Hematopoietic multipotent progenitor cell (in vitro differentiated cells): ENCODE measurements at places on chromosomes 7 and 10.

GRCh38 chr7:64873155-64873500 lies 29.9 kb upstream of the ZNF273 start:
- no peak for DNase-seq

GRCh38 chr10:75202321-75203045 lies 8.1 kb upstream of the VDAC2 start:
- DNase-seq, result no peak

- no peak for DNase-seq
Observed at GRCh38 chr7:49894543-49894942, 121.1 kb downstream of the VWC2 start.

GRCh38 chr7:2624293-2624886 lies 7.4 kb upstream of the TTYH3 start:
- no peak for DNase-seq

GRCh38 chr7:43439631-43440401 lies 143.1 kb upstream of the STK17A start:
- DNase-seq, result peak; percentile 56

- DNase-seq, result no peak
Observed at GRCh38 chr7:5350600-5351385, 68.0 kb downstream of the SLC29A4 start.

GRCh38 chr7:18019555-18019954 lies 8.1 kb downstream of the PRPS1L1 start:
- no peak for DNase-seq

- no peak for DNase-seq
Observed at GRCh38 chr10:93072225-93072712, 1.4 kb upstream of the CYP26A1 start.

- peak; percentile 4 for DNase-seq
Observed at GRCh38 chr7:102873470-102874165, 39.2 kb upstream of the LRRC17 start.

DNA sequence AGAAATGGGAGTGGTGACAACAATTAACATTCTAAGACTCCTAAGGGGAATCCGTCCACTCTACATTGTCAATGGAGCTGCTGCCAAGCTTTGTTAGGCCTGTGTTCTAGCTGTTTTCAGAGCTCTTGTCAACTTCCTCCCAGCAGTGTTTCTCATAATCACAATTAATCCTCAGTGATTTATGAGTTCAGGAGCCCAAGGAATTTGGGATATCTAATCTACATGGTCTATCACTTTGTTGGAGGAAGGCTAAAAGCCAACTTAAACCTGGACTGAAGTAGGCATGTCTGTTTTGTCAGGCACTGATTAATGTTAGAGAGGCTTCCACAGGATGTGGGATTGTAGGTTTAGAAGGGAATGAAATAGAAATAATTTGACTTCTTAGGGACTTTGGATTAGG lies 10.2 kb upstream of the OR2F2 start:
- DNase-seq, result no peak

DNA sequence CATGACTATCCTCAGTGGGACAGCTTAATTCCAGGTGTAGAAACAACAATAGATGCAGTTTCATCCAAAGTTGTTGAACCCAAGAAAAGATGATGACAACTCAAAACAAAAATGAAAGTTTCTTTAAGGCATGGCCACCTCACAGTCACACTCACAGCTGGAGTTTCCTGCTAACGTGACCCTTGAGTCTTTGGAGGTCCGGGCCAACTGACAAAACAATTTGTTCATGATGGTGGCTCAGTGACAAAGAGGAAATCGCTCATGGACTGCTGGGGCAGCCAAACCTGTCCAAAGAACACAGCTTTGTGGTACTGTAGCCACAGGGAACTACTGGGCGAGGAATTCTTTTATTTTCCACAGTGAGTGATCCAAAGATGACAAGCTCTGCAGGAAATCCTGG lies 96.0 kb upstream of the JCAD start:
- peak; percentile 7 for DNase-seq

- no peak for DNase-seq
Observed at GRCh38 chr7:55470261-55470660, 102.0 kb downstream of the VOPP1 start.

GRCh38 chr10:43420369-43421200 lies 11.6 kb upstream of the HNRNPF start:
- peak; percentile 89 for DNase-seq

- peak; percentile 85 for DNase-seq
Observed at GRCh38 chr10:52740913-52741675, 31.5 kb downstream of the MBL2 start.

DNA sequence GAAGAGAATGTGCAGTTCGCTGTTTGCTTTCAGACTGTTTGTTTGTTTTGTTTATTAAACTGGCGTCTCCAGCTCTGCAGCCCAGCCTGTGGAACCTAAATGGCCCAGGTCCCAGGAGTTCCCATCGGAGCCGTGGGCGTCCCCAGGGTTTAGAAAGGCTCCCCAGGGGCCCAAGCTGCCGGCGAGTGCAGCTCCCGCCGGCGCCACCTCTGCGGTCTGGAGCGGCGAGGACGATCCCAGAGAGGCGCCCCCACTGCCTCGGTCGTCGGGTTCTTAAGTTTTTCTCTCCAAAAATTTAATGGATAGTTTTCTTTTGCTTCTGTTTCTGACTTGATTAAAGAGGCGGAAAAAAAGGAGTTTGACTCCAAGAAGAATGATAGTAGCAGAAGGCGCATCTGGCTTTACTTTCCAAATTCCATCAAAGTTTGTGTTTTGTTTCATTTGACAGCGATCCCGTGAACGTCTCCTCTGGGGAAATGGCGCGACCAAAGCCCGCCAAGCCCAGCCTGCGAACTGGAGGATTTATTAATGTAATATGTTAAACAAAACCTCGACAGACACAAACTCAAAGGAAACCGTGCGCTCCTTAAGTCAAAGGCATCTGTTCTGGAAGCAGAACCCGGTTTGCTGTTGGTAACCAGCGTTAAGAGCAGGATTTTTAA lies 718 bp upstream of the FZD1 start:
- no peak for DNase-seq

DNA sequence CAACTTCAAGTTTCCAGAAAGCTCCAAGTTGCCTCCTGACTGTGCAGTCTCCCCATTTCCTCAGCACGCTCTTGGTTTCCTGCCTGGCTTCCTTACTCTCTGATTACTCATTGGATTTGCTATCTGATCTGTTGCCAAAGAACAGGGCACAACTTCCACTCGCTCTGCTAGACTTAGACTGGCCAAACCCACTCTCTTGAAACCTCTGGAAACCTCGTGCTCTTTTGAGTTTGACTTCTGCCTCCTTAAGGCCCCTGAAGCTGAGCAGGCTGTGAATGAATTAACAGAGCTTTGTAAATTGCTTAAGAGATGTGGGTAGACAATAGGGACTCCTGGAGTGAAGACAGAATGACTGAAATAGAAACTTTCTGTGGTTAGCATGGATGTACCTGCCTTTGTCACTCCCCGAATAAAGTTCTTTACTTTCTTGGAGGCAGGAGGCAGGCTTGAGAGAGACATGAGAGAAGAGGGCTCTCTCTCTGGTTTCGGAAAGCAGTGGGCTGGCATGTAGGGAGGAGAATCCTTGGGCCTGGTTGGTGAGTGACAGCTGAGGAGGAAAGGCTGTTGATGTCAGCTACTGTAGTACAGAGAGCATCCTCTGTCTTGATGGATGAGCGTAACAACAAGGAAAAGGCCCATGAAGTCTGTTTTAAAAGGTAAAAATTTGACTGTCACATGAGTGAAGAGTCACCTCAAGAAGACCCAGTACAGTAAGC lies 70.8 kb downstream of the CHN2 start:
- no peak for DNase-seq

DNA sequence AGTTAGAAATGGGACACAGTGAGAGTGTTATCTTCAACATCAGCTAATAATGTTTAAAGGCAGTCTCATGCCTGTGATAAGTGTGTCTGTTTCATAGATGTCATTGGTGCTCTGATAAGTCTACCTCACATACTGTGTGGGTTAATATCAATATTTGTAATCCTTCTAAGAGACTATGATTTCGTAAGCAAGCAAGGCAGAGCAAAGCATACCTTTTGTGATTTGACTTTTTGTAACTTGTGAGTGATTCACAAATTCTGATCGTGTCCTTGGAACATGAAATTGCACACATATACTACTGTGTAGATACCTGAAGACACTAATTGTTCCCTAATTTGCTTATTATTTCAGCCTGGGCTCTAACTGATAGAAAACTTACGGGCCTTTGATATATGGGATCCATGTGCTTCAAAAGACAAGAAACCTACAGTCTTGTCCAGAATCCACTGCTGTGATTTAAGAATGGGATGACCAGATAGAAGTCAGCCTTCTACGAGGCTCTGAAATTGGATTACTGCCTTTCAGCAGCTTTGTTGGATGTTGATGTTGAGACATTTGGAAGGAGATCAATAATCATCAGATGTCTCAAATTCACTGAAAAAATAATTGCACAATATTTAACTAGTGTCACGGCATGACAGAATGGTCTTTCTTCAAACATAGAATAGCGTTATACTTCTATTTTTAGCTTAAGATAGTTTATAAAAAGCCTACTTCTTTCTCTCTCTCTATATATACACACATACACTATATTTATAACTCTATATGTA lies 63.2 kb upstream of the KLF6 start:
- DNase-seq, result no peak

- DNase-seq, result no peak
Observed at GRCh38 chr7:140571538-140572122, 69.0 kb downstream of the DENND2A start.

DNA sequence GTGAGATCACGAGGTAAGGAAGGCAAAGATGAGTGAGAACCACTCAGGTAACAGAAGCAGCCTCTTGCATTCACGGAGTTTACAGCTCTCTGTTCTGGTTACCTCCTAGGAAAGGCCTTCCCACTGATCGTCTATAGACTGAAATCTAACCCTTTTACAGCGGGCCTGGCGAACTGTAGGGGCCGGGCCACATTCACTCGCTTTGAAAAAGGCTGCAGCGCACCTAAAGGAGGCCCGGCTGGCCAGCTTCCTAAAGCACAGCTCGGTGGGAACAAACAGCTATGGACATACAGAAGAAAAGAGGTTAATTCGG lies 565 bp downstream of the ATP5MK start:
- no peak for DNase-seq

DNA sequence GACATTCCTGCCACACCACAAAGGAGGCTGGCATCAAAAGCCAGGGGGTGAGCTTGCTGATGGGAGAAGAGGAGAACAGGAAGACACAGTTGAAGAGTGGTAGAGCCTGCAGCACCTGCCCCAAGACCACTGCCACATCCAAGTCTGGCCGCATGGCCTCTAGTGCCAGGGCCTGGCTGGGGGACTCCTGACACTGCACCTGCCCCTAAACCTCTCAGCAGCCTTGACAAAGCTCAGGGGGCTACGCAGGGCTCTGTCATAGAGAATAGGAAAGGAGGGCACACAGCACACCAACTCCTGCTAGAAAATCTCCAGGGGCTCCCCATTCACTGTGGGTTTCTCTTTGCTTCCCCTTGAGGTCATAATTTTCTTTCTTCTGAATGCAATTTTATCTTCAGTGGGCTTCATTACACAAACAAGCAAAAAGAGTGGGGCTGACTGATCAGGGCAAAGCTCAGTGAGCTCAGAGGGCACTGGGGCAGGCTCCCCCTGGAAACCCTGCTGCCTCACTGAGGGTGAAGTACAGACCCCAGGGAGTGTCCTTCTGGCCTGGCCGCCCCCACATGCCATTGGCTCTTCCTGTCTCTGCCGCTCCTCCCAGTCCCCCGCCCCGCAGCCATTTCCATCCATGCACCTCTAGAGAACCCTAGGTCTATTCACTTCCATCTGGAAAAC lies 37.2 kb downstream of the VOPP1 start:
- no peak for DNase-seq

DNA sequence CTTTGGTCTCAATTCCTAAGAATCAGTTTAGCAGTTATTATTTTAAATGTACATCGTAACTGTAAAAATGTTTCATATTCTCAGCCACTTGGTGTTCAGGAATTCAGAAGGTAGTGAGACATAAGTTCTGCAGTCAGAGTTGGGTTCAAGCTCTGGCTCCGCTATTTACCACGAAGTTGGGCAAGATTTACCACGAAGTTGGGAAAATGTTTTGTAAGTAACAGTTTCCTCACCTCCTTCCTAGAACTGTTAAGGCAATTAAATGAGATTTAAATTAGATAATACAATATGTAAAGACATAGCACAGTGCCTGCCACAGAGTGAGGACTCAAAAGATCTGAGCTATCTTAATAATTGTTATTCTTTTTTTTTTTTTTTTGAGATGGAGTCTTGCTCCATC lies 16.3 kb upstream of the ABLIM1 start:
- no peak for DNase-seq

DNA sequence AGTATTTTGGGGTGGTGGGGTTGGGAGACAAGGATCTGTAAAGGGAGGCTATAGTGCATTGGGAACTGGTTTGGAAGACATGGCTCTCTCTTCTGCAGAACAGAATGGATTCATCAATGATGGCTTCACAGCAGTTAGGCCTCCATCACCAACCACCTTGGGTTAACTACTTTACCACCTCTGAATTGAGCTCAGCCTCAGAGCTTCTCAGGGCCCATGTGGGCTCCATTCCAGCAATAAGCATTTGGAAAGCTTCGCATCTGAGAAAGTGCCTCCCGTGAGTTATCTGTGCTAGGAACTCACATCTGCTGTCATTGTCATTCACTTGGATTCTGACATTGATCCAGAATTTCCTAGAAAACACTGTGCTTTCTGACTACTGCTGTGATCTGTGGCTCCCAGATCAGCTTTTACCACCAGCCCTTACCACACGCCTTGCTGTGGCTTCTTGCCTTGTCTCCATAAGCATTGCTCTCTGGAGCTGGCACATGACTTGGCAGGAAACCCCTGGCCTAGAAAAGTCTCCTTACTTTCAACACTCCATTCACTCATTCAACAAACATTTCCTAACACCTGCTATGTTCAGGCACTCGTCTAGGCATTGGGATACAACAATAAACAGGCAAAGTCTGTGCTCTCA lies 70.7 kb upstream of the ADO start:
- no peak for DNase-seq

- no peak for DNase-seq
Observed at GRCh38 chr7:128410451-128410753, 620 bp upstream of the IMPDH1 start.

DNA sequence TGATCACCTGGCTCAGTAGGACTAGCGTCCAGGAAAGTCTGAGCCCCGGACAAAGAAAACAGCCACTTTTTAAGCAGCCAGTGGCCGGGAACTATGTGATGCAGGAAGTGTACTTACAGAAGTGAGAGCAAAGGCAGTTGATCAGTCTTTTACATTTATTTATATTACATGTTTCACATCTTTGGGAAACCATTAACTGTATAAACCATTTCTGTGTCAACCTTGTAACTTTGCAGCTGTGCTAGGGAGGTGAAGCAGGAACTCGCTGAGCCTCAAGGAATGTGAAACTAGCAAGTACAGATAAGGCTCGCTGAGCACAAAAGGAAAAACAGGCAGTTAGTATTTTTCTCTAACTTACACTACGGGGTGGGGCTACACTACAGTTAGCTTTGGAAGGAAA lies 39.9 kb upstream of the HECW1 start:
- no peak for DNase-seq
